ENCODE measurements at places on chromosomes 5 and 9. TPM values are rescaled to one million over a fixed set of nuclear protein-coding genes. Genes with fewer than 3 reads are reported as not detected.
A peak's percentile ranks its signal among the peaks of the same experiment; 100 is the strongest.

- no peak for DNase-seq
These were observed 22.7 kb upstream of the UNC5A start for GRCh38 chr5:176787676-176788075.

- DNase-seq, result no peak
These were observed 13.1 kb downstream of the FPGS start for GRCh38 chr9:127815512-127816361.

DNA sequence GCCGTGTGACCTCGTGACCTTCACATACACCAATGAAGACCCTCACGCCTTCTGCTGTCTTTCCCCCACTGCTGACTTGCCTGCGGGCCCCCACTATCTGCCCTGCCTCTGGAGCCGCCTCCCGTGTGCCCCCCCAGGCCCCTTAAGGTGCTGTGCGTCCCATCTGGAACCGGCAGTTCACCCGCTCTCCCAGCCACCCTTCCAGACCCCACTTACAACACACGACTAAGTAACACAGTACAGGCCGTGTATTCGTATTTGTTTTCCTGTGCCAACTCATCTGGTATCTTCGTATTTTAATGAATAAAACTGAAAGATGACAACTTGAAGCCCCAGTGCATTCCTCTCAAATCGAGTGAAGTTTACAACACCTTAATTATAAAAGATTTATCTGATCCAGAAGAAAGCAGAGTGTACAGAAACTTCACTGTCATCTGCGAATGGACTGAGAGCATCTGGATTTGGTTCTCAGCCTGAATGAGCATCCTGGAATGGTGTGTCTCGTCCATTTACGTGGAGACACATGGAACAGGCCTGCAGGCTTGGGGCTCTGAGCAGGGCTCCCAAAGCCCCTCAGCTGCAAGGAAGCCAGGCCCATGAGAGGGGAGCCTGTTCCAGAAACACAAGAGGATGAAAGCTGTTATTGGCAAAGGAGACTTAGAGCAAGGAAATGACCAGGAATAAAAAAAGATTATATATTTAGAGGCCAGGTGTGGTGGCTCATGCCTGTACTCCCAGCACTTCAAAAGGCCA is 21.9 kb upstream of the TERT start:
- no peak for DNase-seq

GRCh38 chr5:146428658-146429057 is 18.5 kb upstream of the TCERG1 start:
- DNase-seq, result no peak

DNA sequence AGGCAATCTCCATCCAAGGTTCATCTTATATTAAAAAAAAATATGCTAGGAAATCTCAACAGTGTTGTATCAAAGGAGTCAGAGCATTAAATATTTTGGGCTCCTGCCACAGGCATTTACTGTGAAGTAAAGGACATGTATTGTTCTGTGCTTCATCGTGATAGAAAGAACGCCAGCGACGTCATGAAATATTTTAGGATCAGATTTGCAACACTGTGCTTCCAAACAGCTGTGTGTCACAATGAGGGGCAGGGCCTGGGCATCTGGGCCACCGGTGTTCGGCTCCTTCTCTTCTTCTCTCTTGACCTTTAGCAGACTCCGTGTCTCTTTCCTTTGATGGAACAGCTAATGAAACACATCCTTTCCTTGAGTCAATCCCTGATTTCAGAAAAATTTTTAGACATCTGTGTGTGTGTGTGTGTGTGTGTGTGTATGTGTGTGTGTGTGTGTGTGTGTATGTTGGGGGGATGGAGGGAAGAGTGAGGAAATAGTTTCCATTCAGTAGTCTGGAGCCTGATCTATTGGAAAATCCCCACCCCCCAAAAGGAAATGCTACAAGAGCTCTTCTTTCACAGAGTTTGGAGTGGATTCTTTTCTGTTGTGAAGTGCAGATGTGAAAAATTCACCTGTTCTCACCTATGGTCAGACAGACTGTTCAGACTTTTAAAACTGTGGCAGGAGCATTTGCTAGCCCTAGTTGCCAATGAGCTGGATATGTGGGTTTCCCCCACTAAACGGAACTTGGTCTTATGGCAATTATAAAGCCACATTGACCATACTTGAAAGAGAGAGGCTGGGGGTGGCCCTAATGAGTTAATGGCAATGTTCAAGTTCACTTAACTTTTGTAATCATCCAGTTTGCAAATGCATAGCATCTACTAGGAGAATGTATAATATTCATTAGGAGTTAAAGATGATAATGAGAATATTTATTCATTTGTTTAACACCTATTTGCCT is 18.1 kb upstream of the TNC start:
- peak; percentile 61 for DNase-seq

GRCh38 chr9:32011049-32011448 is 373.4 kb upstream of the ACO1 start:
- DNase-seq, result no peak

DNA sequence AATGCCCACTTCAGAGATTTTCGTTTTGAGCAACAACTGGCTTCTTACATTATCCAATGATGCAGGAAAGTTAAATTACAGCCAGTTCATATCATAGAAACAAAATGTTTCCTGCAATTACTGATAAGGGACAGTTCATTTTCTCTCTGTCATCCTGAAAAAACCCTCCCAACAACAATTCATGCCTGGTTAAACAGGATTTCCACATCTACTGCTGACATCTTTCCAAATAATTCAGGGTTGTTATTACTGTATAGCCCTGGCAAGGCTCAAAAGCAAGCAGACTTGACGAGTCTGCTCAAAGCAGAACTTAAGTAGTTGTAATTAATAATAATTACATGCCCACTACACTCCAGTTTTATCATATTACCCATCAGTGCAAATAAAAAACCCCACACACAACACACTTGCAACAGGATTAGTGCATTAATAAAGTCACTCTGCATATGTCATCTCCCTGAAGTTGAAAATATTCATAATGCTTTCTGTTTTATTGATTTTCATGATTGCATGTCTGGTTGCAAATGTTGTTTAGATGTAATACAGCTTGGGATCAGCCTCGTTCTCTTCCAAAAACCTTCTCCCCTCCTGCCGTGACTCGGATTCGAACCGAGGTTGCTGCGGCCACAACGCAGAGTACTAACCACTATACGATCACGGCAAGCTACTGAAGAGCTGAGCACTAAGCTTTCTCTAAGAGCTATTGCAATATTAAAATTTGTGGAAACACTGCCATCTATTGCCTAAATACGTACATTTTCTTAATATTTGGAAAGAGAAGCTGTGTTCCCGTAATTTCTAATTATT is 119.6 kb upstream of the NFIB start:
- DNase-seq, result peak; percentile 94

DNA sequence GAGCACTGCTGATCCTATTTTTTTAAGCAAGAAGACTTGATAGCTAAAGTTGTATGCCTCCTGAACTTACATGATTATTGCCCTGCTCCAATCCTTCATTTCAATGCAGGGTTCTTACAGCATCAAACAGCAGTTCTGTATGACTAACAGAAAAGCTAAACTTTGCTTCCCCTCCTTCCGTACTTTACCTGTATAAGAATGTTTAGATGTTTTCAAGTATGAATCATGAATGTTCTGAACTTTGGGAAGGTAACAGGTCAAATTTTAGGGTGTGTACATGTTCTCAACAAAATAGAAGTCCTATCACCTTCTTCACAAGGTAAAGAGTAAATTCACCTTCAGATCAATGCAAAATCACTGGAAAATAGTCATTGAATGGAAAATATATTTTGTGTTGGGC is 972.6 kb upstream of the SEMA6A start:
- DNase-seq, result no peak

DNA sequence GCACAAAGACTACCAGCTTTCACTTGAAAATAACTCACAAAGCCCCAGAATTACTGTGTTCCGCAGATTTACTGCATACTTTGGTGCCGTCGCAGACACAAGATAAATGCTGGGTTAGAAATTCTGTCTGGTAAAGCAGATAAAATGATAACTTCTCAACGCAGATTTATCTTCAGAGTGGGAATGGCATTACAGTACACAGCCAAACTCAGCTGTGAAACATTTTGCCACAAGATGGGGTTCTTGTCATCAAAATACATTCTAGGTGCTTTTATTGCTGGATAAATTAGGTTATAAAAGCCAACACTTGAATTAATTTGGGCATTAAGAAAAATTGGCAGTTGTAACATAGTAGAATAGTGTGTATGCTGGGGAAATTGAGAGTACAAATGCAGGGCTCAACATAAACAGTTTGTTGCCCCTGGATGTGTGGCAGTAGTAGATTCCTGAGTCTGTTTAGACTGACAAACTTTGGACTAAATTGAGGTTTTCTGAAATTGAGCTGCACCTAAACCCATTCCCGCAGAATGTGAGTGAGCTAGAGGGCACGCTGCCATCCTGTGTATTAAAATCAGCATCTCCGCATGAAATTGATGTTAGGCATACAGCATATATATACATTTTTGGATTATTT is 61.1 kb downstream of the LMNB1 start:
- DNase-seq, result no peak

- DNase-seq, result no peak
These were observed 47.4 kb downstream of the SPEF2 start for GRCh38 chr5:35665096-35665495.

- DNase-seq, result no peak
These were observed 1024.8 kb downstream of the TLE1 start for GRCh38 chr9:80664327-80665210.

- no peak for DNase-seq
These were observed 9.9 kb downstream of the ZNF618 start for GRCh38 chr9:113886026-113886369.

DNA sequence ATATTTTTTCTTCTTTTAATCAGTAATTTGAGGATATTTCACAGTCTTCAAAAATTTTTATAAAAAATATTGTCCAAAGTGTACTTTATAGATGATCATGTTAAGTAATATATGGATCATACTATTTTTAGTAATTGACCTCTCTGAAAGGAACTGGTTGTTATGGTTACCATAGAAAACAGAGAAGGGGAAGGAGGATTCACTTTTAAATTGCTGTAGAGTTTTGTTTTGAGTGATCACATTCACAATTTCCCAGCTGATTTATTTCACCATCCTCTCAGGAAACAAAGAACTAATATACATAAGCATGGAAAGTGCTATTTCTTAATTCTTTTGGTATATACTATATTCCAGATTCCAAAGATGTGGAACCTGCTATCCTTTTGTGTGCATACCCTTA is 56.5 kb upstream of the NREP start:
- no peak for DNase-seq

- DNase-seq, result no peak
These were observed 60.5 kb downstream of the RASGRF2 start for GRCh38 chr5:81020478-81021167.

DNA sequence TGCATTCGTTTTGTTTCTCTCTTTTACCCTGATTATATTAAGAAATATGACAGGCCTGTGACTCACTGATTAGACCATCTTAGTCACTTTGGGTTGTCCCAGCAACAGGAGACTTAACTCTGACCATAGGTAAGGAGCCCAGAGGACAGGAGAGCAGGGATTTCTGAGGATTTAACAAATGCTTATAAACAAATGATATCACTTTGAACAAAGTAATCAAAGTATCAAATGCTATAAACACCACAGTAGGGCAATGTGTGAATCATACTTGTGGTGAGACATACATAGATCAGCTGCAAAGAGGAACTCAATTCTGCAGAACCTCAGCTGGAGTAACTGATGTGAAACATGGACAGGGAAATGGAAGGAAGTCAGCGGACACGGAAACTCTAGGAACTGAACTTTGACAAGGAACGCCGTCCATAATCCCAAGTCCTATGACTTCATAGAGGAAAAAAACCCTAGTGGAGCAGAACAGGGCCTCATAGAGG is 190.6 kb upstream of the MSX2 start:
- DNase-seq, result peak; percentile 31

- peak; percentile 16 for DNase-seq
These were observed 885 bp upstream of the MLLT3 start for GRCh38 chr9:20623021-20623747.

- DNase-seq, result no peak
These were observed 479.2 kb upstream of the TUSC1 start for GRCh38 chr9:26157411-26157810.

GRCh38 chr5:89236900-89237299 is 353.9 kb upstream of the MEF2C start:
- DNase-seq, result no peak

DNA sequence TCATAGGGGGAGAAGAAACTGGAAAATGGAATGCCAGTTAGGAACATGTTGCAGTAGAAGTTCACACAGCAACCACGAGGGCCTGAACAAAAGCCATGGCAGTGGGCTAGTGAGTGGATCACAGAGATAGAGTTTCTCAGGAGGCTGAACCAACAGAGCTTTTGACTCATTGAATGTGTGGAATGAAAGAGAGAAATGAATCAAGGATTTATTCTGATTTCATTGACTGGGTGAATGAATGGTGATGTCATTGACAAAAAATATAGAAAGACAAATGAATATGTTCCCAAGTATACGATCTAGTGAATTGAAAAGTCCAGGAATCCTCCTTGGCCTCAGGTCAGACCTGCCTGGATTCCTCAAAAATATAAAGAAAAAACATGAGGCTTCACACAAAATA is 99.2 kb downstream of the ZNF462 start:
- DNase-seq, result no peak

- DNase-seq, result no peak
These were observed 7.1 kb upstream of the IFNA2 start for GRCh38 chr9:21392270-21392669.

- DNase-seq, result no peak
These were observed 141.3 kb downstream of the MAN2A1 start for GRCh38 chr5:109830955-109831502.

- DNase-seq, result no peak
These were observed 350.9 kb upstream of the ACTBL2 start for GRCh38 chr5:57833489-57833888.

DNA sequence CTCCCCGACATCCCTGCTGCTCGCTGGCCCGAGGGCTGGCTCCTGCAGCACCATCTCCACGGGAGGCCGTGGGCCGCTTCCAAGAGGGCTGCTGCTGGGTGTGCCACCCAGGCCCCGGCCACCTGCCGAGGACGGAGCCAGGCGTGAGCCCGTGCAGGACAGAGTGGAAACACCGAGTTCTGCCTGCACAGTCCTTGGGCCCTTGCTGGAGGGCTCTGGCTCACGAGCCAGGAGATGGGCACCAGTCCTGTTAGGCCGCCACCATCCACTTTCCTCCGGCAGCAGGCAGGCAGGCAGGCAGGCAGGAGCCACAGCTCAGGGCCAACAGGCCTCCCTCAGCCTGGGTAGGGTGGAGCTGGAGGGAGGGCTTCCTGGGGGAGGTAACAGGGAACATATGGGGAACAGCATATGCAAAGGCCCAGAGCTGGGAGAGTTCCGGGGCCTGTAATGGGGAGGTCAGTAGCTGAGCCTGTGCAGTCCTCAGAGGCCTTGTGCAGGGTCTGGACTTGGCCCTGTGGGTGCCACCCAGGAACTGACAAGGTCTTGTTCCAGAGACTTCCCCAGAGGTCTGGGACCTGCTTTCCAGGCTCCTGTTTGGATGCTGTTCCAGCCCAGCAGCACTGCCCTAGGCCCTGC is 31.9 kb downstream of the RXRA start:
- no peak for DNase-seq

PPP2R2B gene
- total RNA-seq, result 0.94 TPM

RNF130 gene
- total RNA-seq, result 97.2 TPM

ANP32B gene
- total RNA-seq, result 45.4 TPM

CCDC192 gene
- total RNA-seq, result not detected

GCNT4 gene
- 1.9 TPM for total RNA-seq

SHISAL2B gene
- total RNA-seq, result 2.8 TPM

Measured in lung (tissue), 17 donors.